Smooth muscle cell of trachea (primary cell): ENCODE measurements at places on chromosomes 7 and 10. TPM values are rescaled to one million over a fixed set of nuclear protein-coding genes. Genes with fewer than 3 reads are reported as not detected.

The LBX1 gene
- total RNA-seq = not detected in 2 replicates

The PTPRZ1 gene
- total RNA-seq = 1.0 TPM in 1 of 2 replicates, not detected in the other

The TEX36 gene
- total RNA-seq = 0.44 TPM in 1 of 2 replicates, not detected in the other

The ANK3 gene
- total RNA-seq = 0.99 and 4.5 TPM in 2 replicates

The MEOX2 gene
- 0.83 and 6.1 TPM in 2 replicates for total RNA-seq

The PKD1L1 gene
- 0.17 TPM in 1 of 2 replicates, not detected in the other for total RNA-seq

The LRIT1 gene
- not detected in 2 replicates for total RNA-seq

The PRSS1 gene
- total RNA-seq = not detected in 2 replicates

The CPN1 gene
- not detected in 2 replicates for total RNA-seq

The PRR15 gene
- not detected in 2 replicates for total RNA-seq

The CFAP43 gene
- 0.15 and 0.33 TPM in 2 replicates for total RNA-seq

The PRKAR2B gene
- 5.8 and 6.4 TPM in 2 replicates for total RNA-seq

The POT1 gene
- total RNA-seq = 36.6 and 42.9 TPM in 2 replicates

The PTPRN2 gene
- total RNA-seq = 0.29 and 0.50 TPM in 2 replicates

The EPO gene
- total RNA-seq = not detected in 2 replicates

The GSTO2 gene
- total RNA-seq = 3.8 and 7.9 TPM in 2 replicates

The SCART1 gene
- total RNA-seq = 3.0 and 3.9 TPM in 2 replicates

The MYOF gene
- total RNA-seq = 263 and 350 TPM in 2 replicates

The SHOC2 gene
- total RNA-seq = 55.9 and 57.6 TPM in 2 replicates
